ENCODE measurements at places on chromosomes 7 and 10. TPM values are rescaled to one million over a fixed set of nuclear protein-coding genes. Genes with fewer than 3 reads are reported as not detected.

- no peaks in the 10 kb centered on the region for H3K27me3 ChIP-seq
- DNase-seq, result no peak
- no peak overlapping the region for H3K27ac ChIP-seq
- H3K4me3 ChIP-seq, result no peak overlapping the region
- H3K4me1 ChIP-seq, result peaks cover 9% of the 10 kb centered on the region
Measured at GRCh38 chr7:1172666-1173523, 12.9 kb upstream of the ZFAND2A start.

The VAX1 gene
- total RNA-seq, result 65.1 TPM

DNA sequence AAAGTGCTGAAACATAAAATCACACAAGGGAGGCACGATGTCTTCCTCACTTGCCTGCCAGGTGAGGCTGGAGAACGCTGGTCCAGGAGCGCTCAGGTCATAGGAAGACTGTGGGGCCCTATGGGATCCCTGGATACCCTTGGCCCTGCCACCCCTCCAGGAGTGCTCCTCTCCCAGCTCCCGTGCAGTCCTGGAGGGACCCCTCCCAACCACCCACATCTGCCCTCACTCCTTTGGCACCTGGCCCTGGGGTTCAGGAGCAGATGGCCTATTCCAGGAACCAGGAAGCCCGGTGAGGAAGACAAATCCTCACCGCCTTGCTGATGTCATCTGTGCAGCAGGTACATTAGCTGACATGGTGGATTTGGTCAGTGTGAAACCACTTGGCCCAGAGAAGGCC is 3.7 kb upstream of the CXCL12 start:
- H3K27ac ChIP-seq, result no peak overlapping the region
- H3K4me3 ChIP-seq, result no peak overlapping the region
- DNase-seq, result no peak
- H3K27me3 ChIP-seq, result peaks cover 21% of the 10 kb centered on the region

- H3K4me3 ChIP-seq, result no peak overlapping the region
- H3K4me1 ChIP-seq, result no peaks in the 10 kb centered on the region
- DNase-seq, result no peak
Measured at GRCh38 chr10:132912713-132913558, 29.4 kb downstream of the CFAP46 start.

GRCh38 chr7:47596502-47597202 is 14.7 kb upstream of the TNS3 start:
- H3K27ac ChIP-seq, result no peak overlapping the region
- H3K4me1 ChIP-seq, result no peaks in the 10 kb centered on the region
- H3K27me3 ChIP-seq, result no peaks in the 10 kb centered on the region
- no peak overlapping the region for H3K4me3 ChIP-seq

- no peak for DNase-seq
- peaks cover 5% of the 10 kb centered on the region for H3K4me1 ChIP-seq
- no peaks in the 10 kb centered on the region for H3K27me3 ChIP-seq
- no peaks in the 10 kb centered on the region for H3K36me3 ChIP-seq
- no peak overlapping the region for H3K27ac ChIP-seq
Measured at GRCh38 chr7:22890773-22891172, 68.1 kb upstream of the TOMM7 start.

The EGR2 gene
- 18.3 TPM for total RNA-seq

DNA sequence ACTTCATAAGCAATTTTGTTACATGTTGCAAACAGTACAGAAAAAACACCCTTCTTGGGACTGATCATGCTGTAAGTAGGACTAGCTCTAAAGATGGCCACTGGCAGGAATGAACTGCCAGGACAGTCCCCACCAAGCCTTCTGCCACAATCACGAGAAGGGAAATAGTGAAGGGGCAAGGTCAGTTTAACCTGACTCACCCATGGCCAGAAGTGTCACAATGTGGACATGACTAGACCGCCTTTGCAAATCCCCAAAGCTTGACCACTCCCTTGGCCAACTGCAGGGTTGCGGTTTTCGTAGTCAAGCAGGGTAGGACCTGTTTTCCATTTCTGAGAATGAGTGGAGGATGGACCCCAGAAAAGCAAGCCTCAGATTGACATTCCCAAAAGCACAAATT is 19.4 kb upstream of the FRAT2 start:
- H3K36me3 ChIP-seq, result peaks cover 9% of the 10 kb centered on the region
- H3K27ac ChIP-seq, result no peak overlapping the region
- no peak for DNase-seq

DNA sequence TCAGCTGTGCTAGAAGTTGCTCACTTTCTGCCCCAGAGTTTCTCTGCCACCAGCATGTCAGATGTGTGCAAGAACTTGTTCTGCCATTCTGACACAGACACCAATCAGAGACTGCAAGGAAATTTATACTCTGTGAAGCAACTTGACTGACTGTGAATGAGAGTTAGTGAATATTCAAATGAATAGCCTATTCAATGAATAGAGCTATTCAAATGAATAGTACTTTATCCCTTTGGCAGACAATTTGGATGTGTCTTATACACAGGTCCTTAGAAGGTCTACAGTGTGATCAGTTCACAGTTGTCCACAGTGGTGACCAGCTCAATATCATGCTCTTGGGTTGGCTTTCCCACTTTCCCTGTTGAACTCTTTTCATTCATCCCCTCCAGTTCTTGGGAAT is 138.1 kb downstream of the MACC1 start:
- H3K4me1 ChIP-seq, result no peaks in the 10 kb centered on the region
- no peak overlapping the region for H3K27ac ChIP-seq
- no peak for DNase-seq
- H3K4me3 ChIP-seq, result no peak overlapping the region
- H3K27me3 ChIP-seq, result no peaks in the 10 kb centered on the region

DNA sequence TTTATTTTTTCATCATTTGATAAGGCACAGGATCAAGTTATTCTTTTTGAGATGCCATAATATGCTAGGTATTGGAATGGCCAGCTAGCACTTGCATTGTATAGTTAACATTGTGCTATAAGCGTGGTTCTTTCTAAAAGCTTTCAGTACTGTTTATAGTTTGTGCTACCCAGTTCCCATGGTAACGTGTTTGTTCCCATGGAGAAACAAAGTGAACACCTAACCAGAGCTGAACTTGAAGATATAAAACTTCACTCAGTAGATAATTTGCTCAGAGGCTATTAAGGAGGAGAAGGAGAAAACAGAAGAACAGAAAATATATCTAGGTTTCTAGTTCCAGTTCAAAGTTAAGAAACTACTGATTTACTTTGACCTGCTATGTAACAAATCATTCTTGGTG is 23.6 kb upstream of the ITGB8 start:
- no peak overlapping the region for H3K4me3 ChIP-seq
- H3K27me3 ChIP-seq, result no peaks in the 10 kb centered on the region
- no peaks in the 10 kb centered on the region for H3K36me3 ChIP-seq
- H3K4me1 ChIP-seq, result no peaks in the 10 kb centered on the region
- no peak for DNase-seq

The BAIAP2L1 gene
- total RNA-seq, result 0.92 TPM

GRCh38 chr10:86524225-86524962 is 2.8 kb upstream of the WAPL start:
- no peak for DNase-seq
- H3K4me1 ChIP-seq, result peaks cover 18% of the 10 kb centered on the region
- H3K4me3 ChIP-seq, result no peak overlapping the region
- no peaks in the 10 kb centered on the region for H3K27me3 ChIP-seq

The LLCFC1 gene
- total RNA-seq, result not detected

GRCh38 chr7:30787486-30787885 is 16.3 kb downstream of the MINDY4 start:
- H3K36me3 ChIP-seq, result no peaks in the 10 kb centered on the region
- no peaks in the 10 kb centered on the region for H3K4me1 ChIP-seq
- H3K27ac ChIP-seq, result no peak overlapping the region
- no peaks in the 10 kb centered on the region for H3K27me3 ChIP-seq
- no peak overlapping the region for H3K4me3 ChIP-seq
- no peak for DNase-seq

The CAV2 gene
- 286 TPM for total RNA-seq

The OPN1SW gene
- not detected for total RNA-seq

GRCh38 chr7:118858651-118859149 is 634.2 kb downstream of the ANKRD7 start:
- no peaks in the 10 kb centered on the region for H3K36me3 ChIP-seq
- no peak overlapping the region for H3K27ac ChIP-seq
- H3K4me3 ChIP-seq, result no peak overlapping the region
- peaks cover 4% of the 10 kb centered on the region for H3K4me1 ChIP-seq
- no peak for DNase-seq

DNA sequence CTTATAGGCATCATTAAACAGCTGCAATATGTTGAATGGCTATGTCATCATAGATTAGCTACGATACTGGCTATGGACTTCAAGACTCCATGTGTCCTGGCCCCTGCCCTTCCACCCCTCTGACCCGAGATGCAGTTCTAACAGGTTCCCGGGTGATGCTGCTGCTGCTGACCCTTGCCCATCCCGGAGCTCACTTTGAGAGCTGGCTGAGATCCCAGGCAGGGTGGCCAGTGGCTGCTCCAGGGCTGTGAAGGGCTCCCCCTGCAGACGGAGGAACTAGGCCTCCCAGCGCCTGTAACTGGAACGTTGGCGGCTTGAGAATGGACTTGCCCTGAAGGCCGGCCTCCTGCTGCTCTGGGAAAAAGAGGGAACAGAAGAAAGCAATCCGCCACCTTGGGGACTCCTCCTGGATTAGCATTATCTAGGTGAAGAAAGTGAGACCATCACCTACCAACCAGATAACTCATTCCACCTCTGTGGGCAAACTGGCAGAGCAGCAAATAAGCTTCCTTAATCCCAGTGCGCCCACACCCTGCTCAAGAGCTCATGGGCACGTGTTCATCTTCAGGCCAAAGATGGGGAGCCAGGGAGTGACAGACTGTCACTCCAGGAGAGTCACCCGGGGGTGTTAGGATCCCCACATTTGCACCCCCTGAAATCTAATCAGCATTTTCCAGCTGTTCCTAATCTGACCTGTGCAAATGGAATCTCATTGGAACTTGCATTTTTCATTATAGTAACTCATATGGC is 56.8 kb downstream of the PARP12 start:
- H3K27ac ChIP-seq, result no peak overlapping the region
- no peaks in the 10 kb centered on the region for H3K27me3 ChIP-seq
- DNase-seq, result no peak
- H3K4me3 ChIP-seq, result no peak overlapping the region
- no peaks in the 10 kb centered on the region for H3K36me3 ChIP-seq

DNA sequence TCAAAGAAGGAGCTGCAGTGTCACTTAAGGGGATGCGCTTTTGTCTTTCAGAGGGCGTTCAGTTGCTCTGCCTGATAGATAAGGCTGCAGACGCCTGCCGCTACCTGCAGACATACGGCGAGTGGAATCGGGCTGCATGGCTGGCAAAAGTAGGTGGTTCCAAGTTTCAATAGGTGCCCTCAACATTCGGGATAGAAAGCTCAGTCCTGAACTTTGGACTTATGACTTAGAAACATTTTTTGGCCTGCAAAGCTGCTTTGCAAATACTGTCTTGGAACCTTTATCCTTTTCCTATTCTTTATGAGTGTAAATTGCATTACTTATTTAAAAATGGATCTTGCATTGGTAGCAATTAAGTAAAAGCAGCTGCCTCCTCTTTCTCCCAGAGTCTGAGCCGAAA is 54.1 kb downstream of the WDR11 start:
- H3K36me3 ChIP-seq, result peaks cover 45% of the 10 kb centered on the region
- H3K4me1 ChIP-seq, result no peaks in the 10 kb centered on the region
- no peak overlapping the region for H3K4me3 ChIP-seq
- no peak overlapping the region for H3K27ac ChIP-seq
- H3K27me3 ChIP-seq, result no peaks in the 10 kb centered on the region
- DNase-seq, result no peak

DNA sequence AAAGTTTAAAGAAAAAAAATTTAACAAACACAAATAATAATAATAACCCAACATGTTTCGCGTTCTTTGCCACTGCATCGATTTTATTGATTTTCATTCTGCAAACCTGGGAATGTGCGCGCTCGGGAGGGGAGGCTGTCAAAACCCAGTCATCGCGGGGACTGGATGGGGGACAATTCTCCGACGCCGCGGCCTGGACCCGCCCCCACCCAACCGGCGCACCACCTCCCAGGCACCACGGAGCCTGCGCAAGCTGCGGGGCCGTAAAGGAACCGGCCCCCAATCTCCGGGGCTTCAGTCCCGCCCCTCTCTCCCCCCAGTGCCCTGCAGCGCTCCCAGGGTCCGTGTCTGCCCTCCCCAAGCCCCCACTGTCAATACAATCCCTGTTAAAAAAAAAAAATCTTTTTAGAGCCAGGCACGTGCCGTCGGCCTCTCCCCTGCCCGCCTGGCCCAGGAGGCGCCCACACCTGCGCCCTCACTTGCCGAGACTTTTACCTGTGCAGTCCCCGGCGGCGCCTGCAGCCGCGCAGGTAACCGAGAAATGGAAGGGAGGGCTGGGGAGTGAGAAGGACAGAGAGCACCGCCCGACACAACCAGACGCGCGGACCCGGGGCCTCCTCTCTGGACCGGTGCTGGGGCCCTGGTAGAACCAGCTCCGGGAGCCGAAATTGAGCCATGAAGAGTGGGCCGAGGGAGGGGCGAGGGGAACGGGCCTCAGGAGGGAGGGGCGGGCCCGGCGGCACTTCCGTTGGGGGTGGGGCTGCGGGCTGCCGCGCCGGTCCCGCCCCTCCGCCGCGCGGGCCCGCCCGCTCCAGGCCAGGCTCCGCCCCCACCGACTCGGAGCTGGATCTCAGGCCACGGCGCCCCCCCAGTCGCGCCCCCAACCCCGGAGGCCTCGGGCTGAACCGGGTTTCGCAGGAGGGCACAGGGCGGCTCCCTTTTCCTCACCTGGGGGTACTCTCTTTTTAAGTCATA is 7.6 kb upstream of the ZNF503 start:
- peaks cover 93% of the 10 kb centered on the region for H3K27me3 ChIP-seq
- peak overlapping the region; percentile 48 for H3K4me3 ChIP-seq
- no peak for DNase-seq
- H3K36me3 ChIP-seq, result no peaks in the 10 kb centered on the region
- no peak overlapping the region for H3K27ac ChIP-seq
- peaks cover 14% of the 10 kb centered on the region for H3K4me1 ChIP-seq

The NODAL gene
- not detected for total RNA-seq

The AOAH gene
- total RNA-seq, result not detected

The AGR3 gene
- total RNA-seq, result not detected

- H3K27me3 ChIP-seq, result no peaks in the 10 kb centered on the region
- no peak overlapping the region for H3K4me3 ChIP-seq
- H3K4me1 ChIP-seq, result peaks cover 42% of the 10 kb centered on the region
Measured at GRCh38 chr7:73702226-73702625, 17.2 kb downstream of the STX1A start.

The TSPAN13 gene
- total RNA-seq, result 159 TPM

DNA sequence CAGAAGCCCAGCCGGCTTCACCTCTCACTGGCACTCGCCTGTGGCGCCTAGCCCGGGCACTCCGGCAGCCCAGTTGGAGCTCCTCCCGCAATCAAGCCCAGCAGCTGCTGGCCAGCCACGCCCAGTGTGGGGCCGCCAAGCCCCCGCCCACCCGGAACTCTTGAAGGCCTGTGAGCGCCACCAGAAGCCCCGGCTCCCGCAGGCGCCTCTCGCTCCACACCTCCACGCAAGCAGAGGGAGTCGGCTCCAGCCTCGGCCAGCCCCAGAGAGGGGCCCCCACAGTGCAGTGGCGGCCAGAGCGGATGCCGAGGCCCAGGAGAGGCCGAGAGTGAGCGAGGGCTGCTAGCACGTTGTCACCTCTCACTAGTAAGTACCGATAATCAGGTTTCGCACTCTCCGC is 240.7 kb downstream of the TFEC start:
- no peak overlapping the region for H3K4me3 ChIP-seq
- no peak overlapping the region for H3K27ac ChIP-seq
- H3K27me3 ChIP-seq, result peaks cover 26% of the 10 kb centered on the region
- H3K4me1 ChIP-seq, result no peaks in the 10 kb centered on the region

The PRSS37 gene
- not detected for total RNA-seq

The FAM25A gene
- total RNA-seq, result not detected

GRCh38 chr7:155962191-155962967 is 150.1 kb upstream of the SHH start:
- no peaks in the 10 kb centered on the region for H3K36me3 ChIP-seq
- H3K27me3 ChIP-seq, result peaks cover 24% of the 10 kb centered on the region
- no peaks in the 10 kb centered on the region for H3K4me1 ChIP-seq
- H3K27ac ChIP-seq, result no peak overlapping the region

Data from A673 (cell line).